Caki2 (cell line): ENCODE measurements at places on chromosomes 3 and 15.

DNA sequence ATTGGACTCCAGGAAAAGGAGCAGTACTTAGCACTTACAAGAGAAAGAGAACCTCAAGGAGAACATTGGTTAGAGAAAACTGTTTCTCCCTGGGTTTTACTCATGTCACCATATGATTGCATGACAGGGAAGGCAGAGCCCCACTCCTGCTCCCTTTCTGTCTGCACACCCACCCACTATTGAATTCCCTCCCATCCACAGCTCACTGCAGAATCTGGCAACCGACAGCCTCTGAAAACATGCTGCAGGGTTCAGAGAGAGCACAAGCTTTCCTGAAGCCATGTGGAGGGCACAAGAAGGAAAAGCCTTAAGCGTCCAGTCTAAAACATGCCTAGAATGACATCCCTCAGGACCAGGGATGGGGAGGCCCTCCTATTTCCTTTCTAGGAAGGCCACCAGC lies 3.0 kb upstream of the IL17RD start:
- no peak for DNase-seq

GRCh38 chr3:147383617-147384016 lies 22.7 kb downstream of the ZIC4 start:
- no peak for DNase-seq

- DNase-seq = no peak
These were observed 229.5 kb downstream of the SOX2 start for GRCh38 chr3:181941250-181941649.

GRCh38 chr3:107683447-107683846 lies 160.7 kb downstream of the BBX start:
- no peak for DNase-seq

- no peak for DNase-seq
These were observed 304.9 kb downstream of the TLE3 start for GRCh38 chr15:69792823-69793222.

DNA sequence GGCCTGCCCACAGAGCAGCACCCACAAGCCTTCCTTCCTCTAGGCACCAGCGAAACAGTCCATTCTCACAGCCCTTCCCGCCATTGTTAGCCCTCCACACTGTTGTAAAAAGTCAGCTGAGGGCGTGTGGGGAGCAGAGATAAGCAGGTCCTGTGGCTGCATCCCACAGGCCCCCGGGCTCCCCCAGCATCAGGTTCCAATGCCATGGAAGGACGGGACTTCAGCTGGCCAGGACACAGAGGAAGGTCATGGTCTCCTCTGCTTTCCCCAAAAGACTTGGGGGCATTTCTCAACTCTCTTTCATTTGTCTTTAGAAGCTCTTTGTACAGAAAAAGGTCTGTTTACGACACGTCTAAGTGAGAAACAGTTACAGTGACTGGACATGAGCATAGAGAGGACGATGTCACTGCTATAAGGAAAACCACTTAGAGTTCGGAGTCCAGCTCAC lies 85.2 kb upstream of the HERC1 start:
- DNase-seq = no peak

GRCh38 chr3:133464573-133464972 lies 64.7 kb downstream of the BFSP2 start:
- DNase-seq = peak; percentile 32

GRCh38 chr3:134970895-134971294 lies 175.8 kb downstream of the EPHB1 start:
- no peak for DNase-seq

- peak; percentile 2 for DNase-seq
These were observed 9.6 kb upstream of the SLCO2A1 start for GRCh38 chr3:134039161-134039862.

DNA sequence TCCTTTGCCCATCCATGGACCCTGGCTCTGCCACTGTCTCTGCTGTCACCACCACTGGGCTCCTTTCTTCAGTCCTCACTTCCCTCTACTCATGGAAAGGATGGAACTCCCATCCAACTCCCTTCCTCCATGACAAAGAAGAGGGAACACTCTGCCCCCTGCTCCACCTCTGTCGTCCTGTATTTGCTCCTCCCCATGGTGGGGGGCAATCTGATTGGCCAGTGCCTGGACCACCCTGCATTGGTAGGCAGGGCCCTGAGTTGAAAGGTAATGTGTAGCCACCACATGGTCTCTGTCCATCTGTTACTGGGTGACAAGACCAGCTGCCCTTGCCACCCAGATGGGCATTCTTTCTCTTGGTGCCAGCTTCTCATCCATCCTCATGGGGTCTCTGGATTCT lies 20.7 kb upstream of the HEG1 start:
- peak; percentile 46 for DNase-seq

- no peak for DNase-seq
These were observed 5.6 kb downstream of the AHSG start for GRCh38 chr3:186618318-186618938.

GRCh38 chr3:134376786-134377426 lies 2.7 kb upstream of the AMOTL2 start:
- no peak for DNase-seq

DNA sequence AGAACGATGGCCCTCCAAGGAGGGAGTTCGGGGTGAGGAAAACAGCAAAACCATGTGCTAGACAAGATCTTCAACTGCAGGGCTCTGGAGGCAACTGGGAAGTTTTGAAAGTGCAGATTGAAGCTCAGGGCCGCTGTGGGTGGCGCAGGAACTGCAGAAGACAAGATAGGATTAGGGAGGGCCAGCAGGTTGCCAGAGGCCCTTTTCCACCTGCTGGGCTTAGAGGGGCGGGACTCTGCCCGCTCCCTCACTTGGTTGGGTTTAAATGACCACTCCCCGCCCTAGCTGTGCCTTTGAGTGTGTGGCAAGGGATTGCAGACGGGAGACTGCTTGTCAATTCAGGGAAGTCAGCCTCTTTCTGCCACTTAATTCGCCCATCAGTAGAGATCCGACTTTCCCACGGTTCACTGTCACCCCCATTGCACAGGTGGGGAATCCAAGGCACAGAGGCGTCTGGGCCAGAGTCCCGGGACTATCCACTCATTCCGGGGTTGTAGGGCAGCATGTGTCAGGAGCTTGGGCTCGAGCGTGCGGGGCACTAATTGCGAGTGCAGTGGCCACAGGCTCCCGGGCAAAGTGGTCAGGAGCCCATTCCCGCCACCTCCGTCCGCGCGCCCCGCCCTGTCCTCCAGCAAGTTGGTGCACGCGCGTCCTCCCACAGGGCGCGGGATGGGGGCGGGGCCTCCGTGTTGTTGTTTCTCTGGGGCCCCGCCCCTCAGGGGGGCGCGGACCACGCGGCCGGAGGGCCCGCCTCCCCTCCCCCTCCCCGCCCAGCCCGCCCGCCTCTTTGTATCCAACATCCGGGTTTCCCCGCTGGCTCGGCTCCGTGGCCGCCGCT lies at the start of gene ACVR2B:
TSS of gene ACVR2B (plus strand) at position 816 of the 838 bp plus-strand sequence. CDS start 433 bp downstream, outside the sequence.
- peak; percentile 62 for DNase-seq

GRCh38 chr3:124776856-124777255 lies 46.6 kb downstream of the UMPS start:
- no peak for DNase-seq

- no peak for DNase-seq
These were observed 61.5 kb upstream of the FILIP1L start for GRCh38 chr3:100175637-100176280.

- DNase-seq = no peak
These were observed 123.6 kb upstream of the SMAD3 start for GRCh38 chr15:66941791-66942190.

DNA sequence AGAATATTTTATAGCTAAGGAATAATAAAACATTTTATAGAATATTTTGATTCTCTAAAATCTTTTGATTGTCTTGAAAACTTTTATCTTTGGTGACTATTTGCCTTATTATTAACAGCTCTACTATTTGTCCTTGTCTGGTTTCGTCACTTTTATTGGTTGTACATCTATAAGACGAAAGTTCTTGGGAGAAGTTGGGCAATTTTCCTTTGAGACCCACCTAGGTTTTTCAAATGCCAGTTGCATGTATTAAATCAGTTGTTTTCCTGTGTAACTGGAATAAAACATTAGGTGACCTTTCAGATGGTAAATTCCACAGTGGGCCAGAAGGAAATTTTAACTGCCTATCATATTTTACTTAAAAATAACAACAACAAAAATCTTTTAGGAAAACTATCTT lies 1245.7 kb downstream of the SI start:
- DNase-seq = no peak

- peak; percentile 38 for DNase-seq
These were observed 714 bp downstream of the ECT2 start for GRCh38 chr3:172751175-172751704.

GRCh38 chr3:146161663-146162002 lies 649 bp upstream of the PLOD2 start:
- no peak for DNase-seq

- DNase-seq = peak; percentile 52
These were observed 90.2 kb upstream of the KLF13 start for GRCh38 chr15:31236184-31237042.

- DNase-seq = peak; percentile 13
These were observed 716 bp downstream of the SELENOS start for GRCh38 chr15:101276501-101277037.

DNA sequence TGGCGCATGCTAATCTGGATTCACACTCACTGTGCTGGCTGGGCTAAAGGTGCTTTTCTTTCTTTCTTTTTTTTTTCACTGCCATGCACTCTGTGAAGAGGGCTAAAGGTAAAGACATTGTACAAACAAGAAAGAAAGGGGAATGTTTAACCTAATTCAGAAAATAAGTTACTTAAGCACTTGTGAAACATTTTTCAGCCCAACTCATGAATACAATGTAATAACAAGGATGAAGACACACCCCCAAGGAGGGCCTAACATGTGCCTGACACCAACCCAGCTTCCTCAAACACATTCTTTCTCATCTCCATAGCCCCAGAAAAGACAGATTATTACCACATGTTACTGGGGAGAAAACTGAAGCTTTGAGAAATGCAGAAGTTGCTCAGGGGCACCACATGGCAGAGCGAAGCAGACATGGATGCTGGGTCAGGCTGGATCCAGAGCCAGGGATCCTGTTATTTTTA lies 5.7 kb downstream of the STIMATE start:
- DNase-seq = no peak

- DNase-seq = no peak
These were observed 25.9 kb downstream of the SNX33 start for GRCh38 chr15:75673426-75674235.
